ENCODE measurements at places on chromosomes 2 and 18. TPM values are rescaled to one million over a fixed set of nuclear protein-coding genes. Genes with fewer than 3 reads are reported as not detected.
A peak's percentile ranks its signal among the peaks of the same experiment; 100 is the strongest.

CCDC178 gene
- 4.6 TPM for total RNA-seq

TGFA gene
- total RNA-seq: 4.9 TPM

UCN gene
- 8.8 TPM for total RNA-seq

SATB2 gene
- 12.2 TPM for total RNA-seq

PSMA8 gene
- not detected for total RNA-seq

CGREF1 gene
- total RNA-seq: 16.4 TPM

RFX8 gene
- 3.8 TPM for total RNA-seq

G6PC2 gene
- not detected for total RNA-seq

IL36RN gene
- total RNA-seq: not detected

- DNase-seq: no peak
- peaks cover 10% of the 10 kb centered on the region for H3K36me3 ChIP-seq
- no peaks in the 10 kb centered on the region for H3K27me3 ChIP-seq
- peak overlapping the region; percentile 88 for H3K27ac ChIP-seq
- peaks cover 25% of the 10 kb centered on the region for H3K4me1 ChIP-seq
- H3K4me3 ChIP-seq: peak overlapping the region; percentile 60
Measured at GRCh38 chr2:219230059-219230540, 494 bp downstream of the ANKZF1 start.

DNA sequence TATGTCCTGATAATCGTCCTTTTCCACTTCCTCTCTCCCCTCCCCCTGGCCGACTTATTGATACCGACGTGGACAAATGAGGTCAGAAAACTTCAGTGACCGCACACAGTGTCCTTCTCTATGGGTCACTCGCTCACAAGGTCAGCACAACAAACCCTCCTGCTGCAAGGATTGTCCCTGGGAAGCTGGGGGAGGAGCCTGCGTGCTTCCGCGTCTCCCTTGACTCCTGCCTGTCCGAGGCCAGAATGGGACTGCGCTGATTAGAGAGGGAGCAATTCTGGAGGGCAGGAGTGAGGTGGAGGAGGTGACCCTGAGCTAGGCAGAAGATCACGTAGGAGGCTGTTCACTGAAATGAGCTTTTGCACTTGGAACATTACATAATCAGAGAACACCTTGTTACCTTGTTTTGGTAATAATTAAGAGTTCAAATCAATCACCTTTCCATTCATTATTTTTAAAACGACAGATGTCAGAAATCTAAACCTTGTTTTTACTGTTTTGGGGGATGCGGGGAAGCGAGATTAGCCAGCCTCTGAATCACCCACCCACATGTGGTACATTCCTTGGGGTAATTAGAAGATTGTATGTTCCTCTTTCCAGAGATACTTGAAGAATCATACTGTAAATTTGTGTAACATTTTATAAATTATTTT, 70.6 kb downstream of the CTAGE1 start:
- H3K36me3 ChIP-seq: no peaks in the 10 kb centered on the region
- peak overlapping the region; percentile 34 for H3K27ac ChIP-seq
- H3K27me3 ChIP-seq: no peaks in the 10 kb centered on the region
- H3K4me1 ChIP-seq: no peaks in the 10 kb centered on the region
- no peak overlapping the region for H3K4me3 ChIP-seq

- no peaks in the 10 kb centered on the region for H3K4me1 ChIP-seq
- DNase-seq: no peak
- no peaks in the 10 kb centered on the region for H3K36me3 ChIP-seq
- no peak overlapping the region for H3K27ac ChIP-seq
- H3K27me3 ChIP-seq: no peaks in the 10 kb centered on the region
Measured at GRCh38 chr18:68233018-68233417, 481.9 kb downstream of the TMX3 start.

DNA sequence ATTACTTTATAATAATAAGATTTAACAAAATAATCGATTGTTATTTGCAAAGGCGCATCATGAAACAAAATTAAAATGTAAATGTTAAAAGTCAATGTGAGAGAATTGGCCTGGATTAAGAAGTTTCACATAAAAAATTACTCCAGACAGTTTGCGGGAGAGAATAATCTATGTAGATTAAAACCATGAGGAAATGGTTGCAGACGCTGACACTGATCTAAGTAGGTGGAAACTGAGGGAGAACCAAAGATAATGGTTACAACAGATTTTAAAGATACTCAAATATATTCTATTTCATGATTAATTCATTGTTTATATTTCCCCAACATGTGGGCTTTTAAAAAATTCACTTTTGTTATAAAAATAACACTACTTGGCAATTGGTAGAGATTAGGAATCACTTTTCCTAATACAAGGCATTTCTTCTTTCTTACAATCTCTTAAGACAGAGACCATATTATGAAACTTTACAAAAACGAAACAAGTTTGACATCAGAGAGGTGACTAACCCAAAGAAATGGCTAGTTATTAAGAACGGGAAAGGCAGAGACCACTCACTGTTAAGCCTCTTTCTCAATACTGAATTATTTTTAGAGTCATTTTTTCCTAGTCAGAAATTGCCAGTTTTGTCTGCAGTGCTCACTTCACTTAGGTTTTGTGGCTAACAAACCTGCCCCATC, 1.6 kb downstream of the KANSL1L start:
- peak overlapping the region; percentile 100 for H3K27ac ChIP-seq
- H3K36me3 ChIP-seq: no peaks in the 10 kb centered on the region
- peaks cover 13% of the 10 kb centered on the region for H3K4me1 ChIP-seq
- no peak for DNase-seq
- no peaks in the 10 kb centered on the region for H3K27me3 ChIP-seq
- peak overlapping the region; percentile 90 for H3K4me3 ChIP-seq

DNA sequence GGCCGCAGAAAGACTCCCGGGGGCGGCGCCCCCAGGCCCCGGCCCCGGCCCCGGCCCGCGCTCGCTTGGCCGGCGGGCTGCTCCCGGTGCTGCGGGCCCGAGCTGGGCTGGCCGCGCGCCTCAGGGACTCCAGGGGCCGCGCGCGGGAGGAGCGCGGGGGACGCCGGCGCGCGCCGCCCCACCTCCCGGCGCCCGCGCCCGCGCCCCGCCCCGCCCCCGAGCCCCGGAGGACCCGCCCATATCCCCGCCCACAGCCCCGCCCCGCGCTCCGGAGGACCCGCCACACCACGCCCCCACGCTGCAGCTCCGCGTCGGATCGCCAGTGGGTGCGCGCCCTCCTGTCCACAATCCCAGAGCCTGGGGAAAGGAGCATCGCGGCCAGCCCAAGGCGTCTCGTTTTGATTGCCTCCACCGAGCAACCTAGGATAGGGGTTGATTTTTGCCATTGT, at the start of gene PARD6G:
PARD6G (minus strand) TSS at position 122 of the 449 bp plus-strand sequence. CDS start 166 bp downstream, outside the sequence.
- H3K27ac ChIP-seq: peak within 1 kb of the TSS; percentile 82
- H3K27me3 ChIP-seq: no peaks in the 10 kb centered on the region
- H3K4me1 ChIP-seq: no peaks in the 10 kb centered on the region
- no peaks in the 10 kb centered on the region for H3K36me3 ChIP-seq
- peak within 1 kb of the TSS; percentile 87 for H3K4me3 ChIP-seq

GRCh38 chr18:37565977-37566478, 430 bp upstream of the CELF4 start:
- H3K4me3 ChIP-seq: peak overlapping the region; percentile 54
- H3K36me3 ChIP-seq: no peaks in the 10 kb centered on the region
- no peak overlapping the region for H3K27ac ChIP-seq
- peaks cover 69% of the 10 kb centered on the region for H3K27me3 ChIP-seq

DNA sequence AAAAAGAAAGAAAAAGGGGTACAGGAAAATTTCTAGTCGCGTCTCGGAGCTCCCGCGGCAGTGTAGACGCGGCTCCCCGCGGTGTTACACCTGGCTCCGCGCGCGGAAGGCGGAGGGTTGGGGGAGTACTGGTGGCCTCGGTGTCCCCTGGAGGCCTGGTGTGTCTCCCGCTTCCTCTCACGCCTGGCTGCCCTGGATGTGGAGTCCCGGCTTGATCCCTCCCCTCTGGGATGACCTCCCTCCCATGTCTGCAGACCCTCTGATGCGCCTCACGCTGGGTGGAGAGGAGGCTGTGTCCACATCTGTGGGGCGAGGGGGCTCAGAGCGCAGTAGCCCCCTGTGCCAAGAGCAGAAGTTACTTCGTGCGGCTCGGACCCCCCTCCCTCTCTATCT, 1.2 kb downstream of the KIF5C start:
- H3K4me1 ChIP-seq: peaks cover 3% of the 10 kb centered on the region
- H3K4me3 ChIP-seq: peak overlapping the region; percentile 24
- no peak for DNase-seq

- H3K27me3 ChIP-seq: no peaks in the 10 kb centered on the region
- H3K4me1 ChIP-seq: no peaks in the 10 kb centered on the region
- no peaks in the 10 kb centered on the region for H3K36me3 ChIP-seq
Measured at GRCh38 chr2:176421297-176422050, 152.2 kb downstream of the MTX2 start.

- H3K4me3 ChIP-seq: no peak overlapping the region
- no peaks in the 10 kb centered on the region for H3K27me3 ChIP-seq
- H3K27ac ChIP-seq: peak overlapping the region; percentile 32
- no peak for DNase-seq
- H3K36me3 ChIP-seq: no peaks in the 10 kb centered on the region
Measured at GRCh38 chr2:47078541-47079482, 76.3 kb downstream of the STPG4 start.

GRCh38 chr2:177271981-177272666, 7.6 kb upstream of the NFE2L2 start:
- H3K4me1 ChIP-seq: no peaks in the 10 kb centered on the region
- no peak overlapping the region for H3K4me3 ChIP-seq
- no peak for DNase-seq
- H3K36me3 ChIP-seq: no peaks in the 10 kb centered on the region

- H3K27me3 ChIP-seq: no peaks in the 10 kb centered on the region
- H3K4me3 ChIP-seq: peak overlapping the region; percentile 97
- peaks cover 8% of the 10 kb centered on the region for H3K4me1 ChIP-seq
- H3K36me3 ChIP-seq: no peaks in the 10 kb centered on the region
Measured at GRCh38 chr2:26245231-26245732, 543 bp downstream of the HADHB start.

GRCh38 chr2:106703161-106703560, 182.8 kb downstream of the ST6GAL2 start:
- no peaks in the 10 kb centered on the region for H3K27me3 ChIP-seq
- no peaks in the 10 kb centered on the region for H3K4me1 ChIP-seq
- no peaks in the 10 kb centered on the region for H3K36me3 ChIP-seq

DNA sequence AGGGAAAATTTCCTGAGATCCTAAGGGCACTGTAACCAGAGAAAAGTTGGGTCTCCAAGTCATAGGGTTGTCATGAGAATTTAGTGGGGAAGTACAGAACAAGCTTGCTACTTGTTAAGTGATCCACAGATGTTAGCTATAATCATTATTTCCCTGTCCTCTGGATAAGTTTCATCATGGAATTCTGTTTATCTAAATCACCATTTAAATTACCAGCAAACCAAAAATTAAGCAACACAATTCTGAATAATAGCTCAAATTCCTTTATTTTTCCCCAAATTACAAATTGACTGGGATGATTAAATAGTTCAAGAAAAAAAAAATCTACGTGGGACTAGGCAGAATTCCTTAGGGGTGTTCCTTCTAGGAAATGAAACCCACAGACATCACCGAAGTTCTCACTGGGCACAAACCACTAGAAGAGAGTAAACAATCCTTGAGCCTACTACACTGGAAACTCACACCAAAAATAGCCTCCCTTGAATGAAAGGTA, 159.5 kb downstream of the COL6A3 start:
- H3K27ac ChIP-seq: peak overlapping the region; percentile 94
- H3K4me1 ChIP-seq: peaks cover 3% of the 10 kb centered on the region
- H3K36me3 ChIP-seq: no peaks in the 10 kb centered on the region
- no peak for DNase-seq
- H3K4me3 ChIP-seq: no peak overlapping the region

- H3K36me3 ChIP-seq: no peaks in the 10 kb centered on the region
- H3K4me3 ChIP-seq: no peak overlapping the region
- H3K4me1 ChIP-seq: no peaks in the 10 kb centered on the region
- no peaks in the 10 kb centered on the region for H3K27me3 ChIP-seq
Measured at GRCh38 chr18:67305466-67305865, 211.1 kb downstream of the DSEL start.

DNA sequence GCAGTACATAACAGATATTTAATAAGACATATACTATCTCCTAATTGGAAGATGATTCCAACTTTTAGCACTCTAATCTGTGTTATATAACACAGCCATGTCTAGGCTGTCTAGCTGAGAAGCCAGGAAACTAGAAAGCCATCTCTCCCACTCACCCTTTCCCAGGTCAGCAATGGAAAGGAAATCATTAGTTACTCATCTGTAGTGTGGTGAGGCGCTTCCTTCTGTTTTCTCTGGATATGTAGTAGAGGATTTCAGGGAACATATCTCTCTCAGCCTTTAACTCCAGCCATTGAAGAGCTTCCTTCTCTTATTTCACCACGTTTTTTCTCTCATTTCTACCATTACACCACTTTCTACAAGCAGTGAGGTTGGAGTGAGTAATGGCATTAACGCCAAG, 19.4 kb downstream of the RBBP8 start:
- no peak for DNase-seq
- no peaks in the 10 kb centered on the region for H3K27me3 ChIP-seq
- H3K27ac ChIP-seq: no peak overlapping the region

DNA sequence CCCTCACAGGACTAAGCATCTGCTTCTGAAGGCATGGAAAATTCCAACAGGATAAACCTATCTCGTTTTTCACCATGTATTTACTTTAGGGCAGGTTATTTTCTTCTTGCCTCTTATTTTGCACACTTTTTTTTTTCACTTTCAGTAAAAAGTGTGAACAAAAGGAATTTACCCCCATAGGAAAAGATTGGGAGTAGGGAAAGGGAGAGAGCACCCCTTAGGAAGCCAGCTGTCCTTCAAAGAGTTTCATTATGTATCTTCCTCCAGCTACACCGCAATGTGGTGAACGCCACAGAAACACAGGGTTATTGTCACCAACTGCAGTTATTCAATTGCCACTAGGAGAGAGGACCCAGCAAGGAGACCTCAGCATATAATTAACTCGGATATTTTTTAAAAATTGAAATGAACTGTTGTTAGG, 286.2 kb upstream of the VRK2 start:
- H3K27me3 ChIP-seq: no peaks in the 10 kb centered on the region
- no peak overlapping the region for H3K27ac ChIP-seq
- no peak for DNase-seq
- no peaks in the 10 kb centered on the region for H3K36me3 ChIP-seq

DNA sequence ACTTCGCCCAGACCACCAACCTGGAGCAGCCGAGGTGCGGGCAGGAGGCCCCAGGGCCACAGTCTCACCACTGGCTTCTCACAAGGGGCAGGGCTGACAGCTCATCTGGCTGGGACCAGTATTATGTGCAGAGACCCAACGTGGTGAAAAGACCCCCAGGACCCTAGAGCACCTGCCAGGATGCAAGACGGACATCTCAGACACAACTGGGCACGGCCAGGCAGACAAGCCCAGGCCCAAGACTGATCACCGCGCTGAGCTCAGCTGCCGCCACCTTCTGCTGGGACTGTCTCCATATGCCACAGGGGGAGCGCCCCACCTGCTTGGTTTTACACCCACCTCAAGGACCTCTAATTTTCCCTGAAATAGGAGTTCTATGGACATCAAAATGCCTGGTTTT, 23.2 kb downstream of the HDAC4 start:
- no peaks in the 10 kb centered on the region for H3K4me1 ChIP-seq
- H3K27me3 ChIP-seq: no peaks in the 10 kb centered on the region
- no peak overlapping the region for H3K4me3 ChIP-seq
- no peak overlapping the region for H3K27ac ChIP-seq
- no peaks in the 10 kb centered on the region for H3K36me3 ChIP-seq

- no peaks in the 10 kb centered on the region for H3K27me3 ChIP-seq
- no peak for DNase-seq
- no peaks in the 10 kb centered on the region for H3K36me3 ChIP-seq
- H3K27ac ChIP-seq: no peak overlapping the region
- H3K4me1 ChIP-seq: no peaks in the 10 kb centered on the region
- H3K4me3 ChIP-seq: no peak overlapping the region
Measured at GRCh38 chr2:75932996-75933395, 222.3 kb upstream of the GCFC2 start.

GRCh38 chr2:114550364-114550763, 107.9 kb downstream of the DPP10 start:
- H3K36me3 ChIP-seq: no peaks in the 10 kb centered on the region
- H3K4me3 ChIP-seq: no peak overlapping the region
- peaks cover 10% of the 10 kb centered on the region for H3K27me3 ChIP-seq
- no peak overlapping the region for H3K27ac ChIP-seq
- no peak for DNase-seq
- H3K4me1 ChIP-seq: no peaks in the 10 kb centered on the region

Data from breast epithelium (tissue), 4 donors.